PC-9 (cell line): ENCODE measurements at places on chromosomes 5 and 9. TPM values are rescaled to one million over a fixed set of nuclear protein-coding genes. Genes with fewer than 3 reads are reported as not detected.

- DNase-seq, result no peak
Observed at GRCh38 chr9:19239955-19240354, 9.5 kb downstream of the DENND4C start.

PDE8B gene
- 1.7 and 1.8 TPM in 2 replicates for total RNA-seq

- no peak for DNase-seq
Observed at GRCh38 chr9:86867804-86868313, 79.4 kb downstream of the GAS1 start.

ADAMTSL1 gene
- not detected in 2 replicates for total RNA-seq

PCDHGA12 gene
- not detected in 2 replicates for total RNA-seq

GRCh38 chr5:119949426-119949999, 320.2 kb downstream of the FAM170A start:
- DNase-seq, result no peak

RAB3C gene
- not detected in 2 replicates for total RNA-seq

LCN10 gene
- total RNA-seq, result 0.94 and 2.2 TPM in 2 replicates

DNA sequence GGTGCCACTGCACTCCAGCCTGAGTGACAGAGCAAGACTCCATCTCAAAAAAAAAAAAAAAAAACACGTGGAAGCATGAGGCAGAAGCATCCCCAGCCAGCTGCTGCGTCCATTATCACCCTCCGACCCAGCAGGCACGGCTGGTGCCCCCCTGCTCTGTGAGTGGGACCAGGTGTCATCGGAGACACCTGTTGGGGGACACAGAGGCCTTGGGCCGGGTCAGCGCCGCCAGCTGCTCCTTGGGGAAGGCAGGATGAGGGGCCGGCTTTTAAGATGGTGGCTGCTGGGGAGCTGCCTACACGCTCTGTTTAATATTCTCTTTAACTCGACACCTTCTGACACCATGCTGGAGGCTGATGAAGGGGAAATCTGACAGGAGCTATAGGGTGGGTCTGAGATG, 80.2 kb upstream of the RUFY1 start:
- no peak for DNase-seq

GRCh38 chr5:177530638-177531037, 13.9 kb upstream of the DDX41 start:
- DNase-seq, result no peak

DNA sequence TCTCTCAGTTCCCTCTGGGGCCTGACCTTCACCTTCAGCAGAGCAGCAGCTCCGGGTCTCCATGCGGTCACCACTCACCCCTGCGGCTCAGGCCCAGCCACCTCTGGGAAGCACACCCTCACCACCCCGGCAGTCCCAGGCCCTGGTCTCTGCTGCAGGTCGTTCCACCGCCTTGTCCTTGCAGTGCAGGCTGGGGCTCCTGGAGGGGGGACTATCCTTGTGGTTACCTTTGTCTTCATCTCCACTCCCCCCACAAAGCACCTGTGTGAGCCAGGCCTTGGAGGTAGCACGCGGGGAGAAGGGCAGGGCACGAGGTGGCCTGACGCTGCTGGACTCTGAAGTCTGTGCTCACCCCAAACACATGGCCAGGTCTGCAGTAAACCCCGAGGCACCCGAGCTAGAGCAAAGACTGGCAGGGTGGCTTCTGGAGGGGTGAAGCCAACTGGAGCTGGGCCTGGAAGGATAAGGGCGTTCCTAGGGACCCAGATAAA, 33.2 kb upstream of the RXRA start:
- no peak for DNase-seq

- no peak for DNase-seq
Observed at GRCh38 chr5:135402031-135402430, 3.0 kb upstream of the MACROH2A1 start.

DNA sequence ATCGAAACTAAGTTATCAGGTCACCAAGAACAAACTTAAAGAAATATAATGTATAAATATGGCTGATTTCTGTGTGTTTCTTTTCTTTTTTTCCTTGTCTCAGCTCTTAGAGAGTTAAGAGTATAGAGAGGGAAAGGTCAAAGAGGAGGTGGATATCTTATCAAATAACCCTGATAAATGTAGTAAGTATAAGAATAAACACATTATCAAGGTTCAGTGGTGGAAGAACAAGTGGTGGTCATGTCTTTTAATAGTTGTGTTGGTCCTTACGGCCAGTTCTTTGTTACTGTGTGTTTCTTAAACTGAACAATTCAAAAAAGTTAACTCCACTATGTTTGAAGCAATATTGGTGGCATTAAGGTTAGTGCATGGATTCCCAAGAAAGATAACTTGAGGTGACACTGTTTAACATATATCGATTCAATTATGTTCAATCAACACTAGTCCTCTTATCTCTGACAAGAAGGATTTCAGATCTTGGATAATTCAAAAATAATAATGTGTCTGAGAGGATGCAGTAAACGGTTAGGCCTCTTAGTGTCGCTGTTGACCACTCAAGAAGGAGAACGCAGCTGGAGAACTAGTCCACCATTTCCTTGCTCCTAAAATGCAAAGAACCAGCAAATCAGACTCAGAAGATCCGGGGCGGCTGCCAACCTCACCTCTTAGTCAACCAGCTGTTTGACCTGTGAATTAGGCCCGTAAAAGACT, at the start of gene PCDHGA3:
Gene PCDHGA3, plus strand, starts transcription at position 588 of the 711 bp plus-strand sequence. CDS start 205 bp downstream, outside the sequence.
- DNase-seq, result no peak

DNA sequence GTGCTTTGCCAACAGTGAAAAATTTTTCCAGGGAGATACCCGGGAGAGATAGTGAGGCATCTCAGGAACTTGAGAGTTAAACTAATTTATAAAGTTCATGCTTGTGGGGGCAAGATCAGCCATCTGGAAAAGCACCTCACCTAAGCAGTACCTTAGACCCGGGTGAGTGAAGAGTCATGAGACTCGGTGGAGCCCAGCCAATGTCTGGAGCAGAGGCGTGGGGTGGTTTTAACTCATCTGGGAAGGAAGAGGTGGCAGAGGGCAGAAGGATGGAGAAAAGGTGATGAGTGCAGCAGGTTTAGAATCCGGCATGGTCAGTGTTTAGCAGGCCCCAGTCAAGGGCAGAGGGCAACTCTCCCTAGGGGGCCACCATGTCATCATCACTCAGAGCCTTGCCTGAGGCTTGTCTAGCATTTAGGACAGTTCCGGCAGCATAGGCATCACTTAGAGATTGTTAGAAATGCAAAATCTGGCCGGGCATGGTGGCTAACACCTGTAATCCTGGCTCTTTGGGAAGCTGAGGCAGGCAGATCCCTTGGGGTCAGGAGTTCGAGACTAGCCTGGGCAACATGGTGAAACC, 4.3 kb upstream of the RNF183 start:
- no peak for DNase-seq
